ENCODE measurements at places on chromosomes 4 and X.

- DNase-seq = no peak
Measured at GRCh38 chr4:16437836-16438235, 211.6 kb upstream of the TAPT1 start.

- no peak for DNase-seq
Measured at GRCh38 chr4:38449506-38450174, 214.4 kb upstream of the KLF3 start.

DNA sequence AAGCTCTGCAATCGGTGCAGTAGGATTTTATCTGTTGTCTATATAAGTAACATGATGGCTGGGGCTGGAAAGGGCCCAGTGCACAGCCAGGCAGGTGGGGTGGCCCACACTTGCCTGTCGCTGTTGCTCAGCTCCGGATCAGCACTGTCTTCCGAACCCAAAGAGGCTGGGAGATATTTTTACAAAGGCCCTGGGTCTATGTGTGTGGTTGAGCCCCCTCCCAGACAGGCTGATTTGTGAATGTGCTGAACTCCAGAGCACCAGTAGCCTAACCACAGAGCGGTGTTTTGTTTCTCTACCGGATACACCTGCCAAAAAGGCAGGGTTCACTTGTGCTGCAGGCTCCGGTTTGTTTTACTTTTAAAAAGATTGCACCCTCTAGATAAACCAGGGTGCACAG is 33.5 kb upstream of the CHRNA9 start:
- peak; percentile 71 for DNase-seq

GRCh38 chr4:159204566-159204965 is 101.7 kb downstream of the RAPGEF2 start:
- DNase-seq = no peak

- no peak for DNase-seq
Measured at GRCh38 chrX:132413459-132413858, 75.4 kb downstream of the MBNL3 start.

- no peak for DNase-seq
Measured at GRCh38 chrX:18873189-18873791, 110.6 kb downstream of the PHKA2 start.

Measured in effector CD4-positive, alpha-beta T cell (primary cell).